ENCODE measurements at places on chromosomes 5 and 9.
A peak's percentile ranks its signal among the peaks of the same experiment; 100 is the strongest.

DNA sequence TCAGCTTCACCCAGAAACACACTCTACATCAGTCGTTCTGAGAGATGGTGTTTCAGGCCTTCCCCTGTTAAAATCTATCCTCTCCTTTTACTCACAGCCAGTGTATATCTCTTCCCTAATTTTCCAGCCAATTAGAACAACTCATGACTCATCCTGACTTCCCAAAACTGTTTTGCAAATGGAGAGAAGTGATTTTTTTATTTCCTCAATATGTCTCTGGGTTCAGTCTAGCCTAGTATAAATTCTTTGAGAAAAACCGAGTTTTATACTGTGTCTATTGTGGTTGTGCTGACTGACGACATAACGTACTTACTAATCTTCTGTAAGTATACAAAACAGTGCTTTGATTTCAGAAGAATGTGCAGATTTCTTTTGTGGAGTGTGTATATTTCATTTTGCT is 28.4 kb upstream of the CAST start:
- H3K36me3 ChIP-seq: no peaks in the 10 kb centered on the region
- DNase-seq: no peak
- H3K27ac ChIP-seq: no peak overlapping the region
- no peaks in the 10 kb centered on the region for H3K4me1 ChIP-seq
- no peak overlapping the region for H3K4me3 ChIP-seq
- no peaks in the 10 kb centered on the region for H3K27me3 ChIP-seq

DNA sequence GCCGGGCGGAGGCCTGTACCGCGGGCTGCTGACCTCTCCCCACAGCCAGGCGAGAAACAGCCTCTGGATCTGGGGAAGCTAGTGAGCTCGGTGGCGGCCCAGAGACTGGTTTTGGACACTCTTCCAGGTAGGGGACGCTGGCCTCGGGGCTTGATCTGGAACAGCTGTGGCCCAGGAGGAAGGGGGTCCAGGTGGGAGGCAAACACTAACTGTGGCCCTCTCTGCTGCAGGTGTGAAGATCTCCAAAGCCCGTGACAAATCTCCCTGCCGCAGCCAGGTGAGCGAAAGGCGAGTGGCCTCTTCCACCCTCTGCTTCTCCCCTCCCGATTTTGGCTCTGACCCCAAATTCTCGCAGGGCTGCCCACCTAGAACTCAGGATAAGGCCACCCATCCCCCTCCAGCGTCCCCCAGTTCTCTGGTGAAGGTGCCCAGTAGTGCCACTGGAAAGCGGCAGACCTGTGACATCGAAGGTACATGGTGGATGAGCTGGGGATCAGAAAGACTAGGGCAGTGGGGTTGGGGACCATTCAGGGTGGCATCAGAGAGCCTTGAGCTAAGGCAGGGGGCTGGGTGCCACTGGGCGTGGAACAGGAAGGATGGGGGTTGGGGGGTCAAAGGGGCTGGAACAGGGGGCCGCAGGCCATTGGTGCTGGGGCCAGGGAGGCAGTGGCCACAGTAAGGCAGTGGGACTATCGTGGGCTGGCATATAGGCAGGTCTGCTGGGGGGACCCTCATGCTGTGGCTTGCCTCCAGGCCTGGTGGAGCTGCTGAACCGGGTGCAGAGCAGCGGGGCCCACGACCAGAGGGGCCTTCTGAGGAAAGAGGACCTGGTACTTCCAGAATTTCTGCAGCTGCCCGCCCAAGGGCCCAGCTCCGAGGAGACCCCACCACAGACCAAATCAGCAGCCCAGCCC is 12.9 kb upstream of the SLC34A1 start:
- no peaks in the 10 kb centered on the region for H3K27me3 ChIP-seq
- H3K4me3 ChIP-seq: peak overlapping the region; percentile 33

DNA sequence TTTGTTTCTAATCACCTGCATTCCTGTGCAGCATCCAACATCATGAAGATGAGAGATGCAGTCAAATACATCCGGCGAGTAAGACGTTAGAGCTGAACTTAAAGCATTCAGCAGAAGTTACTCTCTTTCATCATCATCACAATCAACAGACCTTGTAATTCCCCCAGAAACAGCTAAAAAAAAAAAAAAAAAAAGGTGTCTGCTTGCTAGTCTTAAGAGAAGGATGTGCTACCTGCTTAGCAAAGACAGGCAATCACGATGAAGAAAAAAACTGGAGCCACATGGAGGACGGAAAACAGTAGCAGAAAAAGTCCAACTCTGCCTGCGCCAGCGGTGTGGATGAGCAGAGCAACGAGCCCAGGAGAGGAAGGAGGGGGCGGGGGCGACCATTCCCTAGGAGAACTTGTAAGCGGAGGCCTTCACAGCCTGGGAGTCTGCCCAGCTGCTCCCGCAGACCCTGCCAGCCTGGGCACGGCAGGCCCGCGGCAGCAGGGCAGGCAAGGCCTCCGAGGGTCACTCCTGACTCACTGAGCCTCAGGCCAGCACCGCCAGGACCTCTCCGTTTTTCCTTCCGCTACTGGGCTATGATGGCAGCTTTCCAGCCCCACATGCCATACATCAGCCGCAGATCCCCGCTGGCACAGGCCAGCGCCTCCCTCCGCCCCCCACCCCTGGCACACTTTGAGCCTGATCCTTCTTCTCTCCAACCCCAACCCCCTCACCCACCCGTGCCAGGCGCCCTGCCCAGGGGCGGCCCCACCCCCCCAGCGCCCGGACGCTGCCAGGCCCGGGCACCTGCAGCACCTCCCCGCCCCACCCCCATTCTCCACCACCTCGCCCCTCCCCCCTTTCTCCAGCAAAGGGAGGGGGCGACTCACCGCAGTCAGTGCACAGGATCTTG is 1.4 kb downstream of the NRG2 start:
- H3K27ac ChIP-seq: no peak overlapping the region
- peaks cover 42% of the 10 kb centered on the region for H3K27me3 ChIP-seq
- peak overlapping the region; percentile 16 for H3K4me3 ChIP-seq
- H3K4me1 ChIP-seq: no peaks in the 10 kb centered on the region
- DNase-seq: no peak
- no peaks in the 10 kb centered on the region for H3K36me3 ChIP-seq

GRCh38 chr9:4375424-4376200 is 75.7 kb upstream of the GLIS3 start:
- H3K27me3 ChIP-seq: no peaks in the 10 kb centered on the region
- no peak for DNase-seq
- no peaks in the 10 kb centered on the region for H3K4me1 ChIP-seq
- H3K36me3 ChIP-seq: no peaks in the 10 kb centered on the region
- H3K4me3 ChIP-seq: no peak overlapping the region
- H3K27ac ChIP-seq: no peak overlapping the region

- H3K27me3 ChIP-seq: no peaks in the 10 kb centered on the region
- no peak for DNase-seq
- H3K4me3 ChIP-seq: no peak overlapping the region
- no peaks in the 10 kb centered on the region for H3K4me1 ChIP-seq
- no peaks in the 10 kb centered on the region for H3K36me3 ChIP-seq
Observed at GRCh38 chr5:140718266-140718592, 18.0 kb downstream of the ZMAT2 start.

- H3K4me3 ChIP-seq: no peak overlapping the region
- no peaks in the 10 kb centered on the region for H3K36me3 ChIP-seq
- no peak for DNase-seq
- no peaks in the 10 kb centered on the region for H3K4me1 ChIP-seq
Observed at GRCh38 chr9:8916771-8917170, 1117.2 kb upstream of the DMAC1 start.

- DNase-seq: no peak
- H3K4me3 ChIP-seq: no peak overlapping the region
- H3K4me1 ChIP-seq: no peaks in the 10 kb centered on the region
- no peaks in the 10 kb centered on the region for H3K36me3 ChIP-seq
- H3K27ac ChIP-seq: no peak overlapping the region
Observed at GRCh38 chr5:151553130-151553670, 37.9 kb downstream of the FAT2 start.

- H3K36me3 ChIP-seq: no peaks in the 10 kb centered on the region
- DNase-seq: no peak
- H3K4me1 ChIP-seq: no peaks in the 10 kb centered on the region
- no peak overlapping the region for H3K27ac ChIP-seq
Observed at GRCh38 chr5:40494631-40495236, 185.0 kb upstream of the PTGER4 start.

GRCh38 chr5:74679966-74680365 is 5.1 kb upstream of the HEXB start:
- no peak overlapping the region for H3K27ac ChIP-seq
- H3K4me3 ChIP-seq: no peak overlapping the region
- DNase-seq: no peak
- no peaks in the 10 kb centered on the region for H3K4me1 ChIP-seq
- no peaks in the 10 kb centered on the region for H3K27me3 ChIP-seq

DNA sequence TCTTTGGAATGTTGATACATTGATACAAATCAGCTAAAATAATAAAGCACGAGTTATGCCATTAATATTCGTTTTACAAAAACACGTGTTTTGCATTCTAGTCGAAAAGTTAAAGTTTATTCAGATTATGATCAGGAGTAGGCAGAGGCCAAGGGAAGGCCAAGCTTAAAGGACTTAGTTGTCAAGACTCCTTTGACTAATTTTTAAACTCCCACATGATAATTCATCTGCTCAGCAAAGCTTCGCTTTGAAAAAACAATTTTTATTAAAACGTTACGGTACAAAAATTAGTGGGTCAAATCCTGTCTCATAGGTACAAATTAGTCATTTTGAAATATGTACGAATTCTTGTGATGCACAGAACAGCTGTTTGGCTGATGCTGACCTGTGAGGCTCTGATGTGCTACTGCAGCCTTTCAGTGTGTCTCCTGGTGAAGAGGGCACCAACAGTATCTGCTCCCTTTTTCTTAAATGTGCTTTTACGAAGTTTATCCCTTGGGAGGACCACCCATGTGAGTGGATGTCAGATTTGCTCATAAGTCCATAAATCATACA is 23.0 kb upstream of the NR3C1 start:
- DNase-seq: no peak
- no peaks in the 10 kb centered on the region for H3K27me3 ChIP-seq
- H3K27ac ChIP-seq: no peak overlapping the region
- H3K4me3 ChIP-seq: no peak overlapping the region
- H3K36me3 ChIP-seq: no peaks in the 10 kb centered on the region

GRCh38 chr9:5764130-5764868 is 68.6 kb downstream of the ERMP1 start:
- H3K36me3 ChIP-seq: peaks cover 8% of the 10 kb centered on the region
- no peak overlapping the region for H3K27ac ChIP-seq
- no peak for DNase-seq
- no peaks in the 10 kb centered on the region for H3K4me1 ChIP-seq

GRCh38 chr9:111099199-111100008 is 61.1 kb upstream of the LPAR1 start:
- H3K4me3 ChIP-seq: no peak overlapping the region
- H3K36me3 ChIP-seq: no peaks in the 10 kb centered on the region
- no peaks in the 10 kb centered on the region for H3K27me3 ChIP-seq
- H3K4me1 ChIP-seq: peaks cover 7% of the 10 kb centered on the region
- H3K27ac ChIP-seq: no peak overlapping the region

- no peaks in the 10 kb centered on the region for H3K27me3 ChIP-seq
- H3K4me3 ChIP-seq: no peak overlapping the region
- H3K27ac ChIP-seq: no peak overlapping the region
- no peaks in the 10 kb centered on the region for H3K36me3 ChIP-seq
- DNase-seq: no peak
- H3K4me1 ChIP-seq: no peaks in the 10 kb centered on the region
Observed at GRCh38 chr9:91180240-91180929, 181.3 kb downstream of the AUH start.

DNA sequence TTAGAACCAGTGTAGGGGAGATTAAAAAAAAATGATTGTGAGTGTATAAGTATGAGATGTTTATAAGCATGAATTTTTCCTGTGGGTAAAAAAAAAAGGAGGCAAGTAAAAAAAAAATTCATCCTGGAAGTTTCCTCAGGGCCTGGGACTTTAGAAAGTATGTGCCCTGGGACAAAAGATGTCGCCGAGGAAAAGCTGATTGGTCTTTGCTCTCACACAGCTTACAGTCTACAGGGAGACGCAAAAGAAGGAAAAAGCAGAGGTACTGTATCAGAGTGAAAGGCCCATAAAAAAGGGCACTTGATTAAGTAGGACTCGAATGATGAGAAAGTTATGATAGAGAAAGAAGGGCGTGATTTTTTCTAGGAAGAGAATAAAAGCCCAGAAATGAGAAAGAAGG is 501.4 kb upstream of the MEF2C start:
- no peaks in the 10 kb centered on the region for H3K27me3 ChIP-seq
- no peaks in the 10 kb centered on the region for H3K4me1 ChIP-seq
- no peaks in the 10 kb centered on the region for H3K36me3 ChIP-seq
- H3K27ac ChIP-seq: no peak overlapping the region

- no peak for DNase-seq
- no peak overlapping the region for H3K4me3 ChIP-seq
- H3K27me3 ChIP-seq: no peaks in the 10 kb centered on the region
Observed at GRCh38 chr5:14201325-14202045, 58.3 kb downstream of the TRIO start.

DNA sequence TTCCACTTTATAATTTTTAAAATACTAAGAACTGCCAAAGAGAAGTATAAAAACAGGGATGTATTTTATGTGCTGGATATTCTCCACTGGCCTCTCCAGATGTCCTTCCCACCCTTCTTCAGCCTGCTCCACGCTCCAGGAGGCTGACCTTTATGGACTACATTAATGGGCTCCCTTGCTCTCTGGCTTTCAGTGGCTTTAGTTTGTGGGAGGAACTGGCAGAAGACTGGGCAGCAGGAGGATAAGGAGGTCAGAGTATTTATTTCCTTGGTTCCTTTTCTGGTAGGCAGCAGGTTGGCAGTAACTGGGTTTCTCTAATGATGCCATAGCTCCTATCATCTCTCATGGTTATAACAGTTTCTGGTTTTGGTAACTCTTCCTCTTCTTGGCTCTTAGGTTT is 133.9 kb downstream of the PAM start:
- H3K27ac ChIP-seq: no peak overlapping the region
- no peaks in the 10 kb centered on the region for H3K36me3 ChIP-seq
- H3K27me3 ChIP-seq: no peaks in the 10 kb centered on the region
- no peaks in the 10 kb centered on the region for H3K4me1 ChIP-seq

GRCh38 chr5:43010935-43011315 is 29.2 kb downstream of the ANXA2R start:
- DNase-seq: no peak
- peaks cover 36% of the 10 kb centered on the region for H3K27me3 ChIP-seq
- no peaks in the 10 kb centered on the region for H3K36me3 ChIP-seq
- no peaks in the 10 kb centered on the region for H3K4me1 ChIP-seq

- H3K36me3 ChIP-seq: no peaks in the 10 kb centered on the region
- peaks cover 4% of the 10 kb centered on the region for H3K4me1 ChIP-seq
- H3K4me3 ChIP-seq: no peak overlapping the region
- no peak overlapping the region for H3K27ac ChIP-seq
- DNase-seq: no peak
Observed at GRCh38 chr9:87535817-87536539, 38.3 kb downstream of the DAPK1 start.
